ENCODE measurements at places on chromosomes 4 and X. TPM values are rescaled to one million over a fixed set of nuclear protein-coding genes. Genes with fewer than 3 reads are reported as not detected.

TMEM255A gene
- not detected for total RNA-seq

IL1RAPL1 gene
- not detected for total RNA-seq

PORCN gene
- total RNA-seq = 12.9 TPM

AR gene
- 0.05 TPM for total RNA-seq

VSIG4 gene
- not detected for total RNA-seq

NHSL2 gene
- total RNA-seq = 0.07 TPM

PWWP3B gene
- total RNA-seq = not detected

XK gene
- total RNA-seq = 0.17 TPM

NAP1L3 gene
- 0.57 TPM for total RNA-seq

XAGE2 gene
- total RNA-seq = not detected

FGF13 gene
- not detected for total RNA-seq

SLC9B1 gene
- 0.47 TPM for total RNA-seq

MYL5 gene
- total RNA-seq = 24.7 TPM

MAGEA4 gene
- total RNA-seq = not detected

MAGEE2 gene
- not detected for total RNA-seq

YY2 gene
- total RNA-seq = 1.4 TPM

ADH7 gene
- not detected for total RNA-seq

THOC2 gene
- 91.2 TPM for total RNA-seq

POU4F2 gene
- not detected for total RNA-seq

HPGDS gene
- total RNA-seq = not detected

ERCC6L gene
- 8.3 TPM for total RNA-seq

EGF gene
- total RNA-seq = not detected

GPRASP2 gene
- total RNA-seq = 0.16 TPM

NSUN7 gene
- total RNA-seq = not detected

EIF2S3 gene
- total RNA-seq = 207 TPM

LUZP4 gene
- not detected for total RNA-seq

UGT2B17 gene
- not detected for total RNA-seq

HTN1 gene
- not detected for total RNA-seq

CRMP1 gene
- total RNA-seq = not detected

TMEM156 gene
- total RNA-seq = 25.9 TPM

TRO gene
- 2.6 TPM for total RNA-seq

FAM9A gene
- not detected for total RNA-seq

PABPC1L2B gene
- total RNA-seq = not detected

GPC4 gene
- 0.05 TPM for total RNA-seq

XAGE1A gene
- not detected for total RNA-seq

UGT2B11 gene
- total RNA-seq = not detected

GATA1 gene
- total RNA-seq = not detected

Data from activated CD4-positive, alpha-beta T cell treated with anti-CD3 and anti-CD28 coated beads, Interleukin-2, amount 10 ng/mL, durations not matched to agents 24 days and 14 days (primary cell).